Activated T-helper 1 cell treated with anti-CD3 and anti-CD28 coated beads, Interleukin-12 subunit alpha, Interleukin-12 subunit beta, Interleukin-2, Interleukin-4 antibody, amounts not matched to agents 30 ng/mL and 10 ng/mL and 1 ng/mL, durations not matched to agents 14 hours and 24 hours and 36 hours (primary cell): ENCODE measurements at places on chromosomes 7 and 10.

DNA sequence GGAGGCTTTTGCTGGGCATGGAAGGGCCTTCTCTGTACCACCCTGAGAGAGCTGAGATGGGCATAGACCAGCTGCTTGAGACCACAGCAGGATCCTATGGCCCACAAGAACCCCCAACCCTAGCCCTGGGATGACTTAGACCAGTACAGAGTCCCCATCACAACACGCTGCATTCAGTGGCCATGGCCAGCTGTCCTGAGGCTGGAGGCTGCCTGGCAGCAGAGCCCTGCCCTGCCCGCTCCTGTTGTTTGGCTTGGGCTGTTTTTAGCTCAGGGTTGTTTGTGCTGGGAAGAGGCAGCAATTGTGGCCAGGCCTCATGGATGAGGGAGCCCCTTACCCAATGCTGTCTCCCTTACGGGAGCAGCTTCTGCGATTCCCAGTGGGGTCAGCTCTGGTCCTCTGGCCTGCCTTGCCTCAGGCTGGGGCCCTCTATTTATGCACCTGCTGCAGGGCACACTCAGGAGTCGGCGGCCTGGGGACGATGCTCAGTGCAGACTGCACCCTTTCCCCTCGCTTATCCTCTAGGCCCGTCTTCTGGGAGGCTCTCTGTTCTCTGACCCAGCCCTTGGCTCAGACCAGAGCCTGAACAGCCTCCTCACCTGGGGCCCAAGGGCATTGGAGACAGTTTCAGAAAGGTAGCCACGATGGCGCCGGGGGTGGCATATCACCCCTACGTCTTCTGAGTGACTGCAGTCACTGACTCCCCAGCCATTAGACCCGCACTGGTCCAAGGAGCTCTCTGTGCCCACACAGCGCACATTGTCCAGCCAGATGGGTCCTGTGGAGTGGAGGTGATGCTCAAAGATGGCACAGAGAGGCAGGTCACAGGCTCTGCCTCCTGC lies 6.3 kb downstream of the LOXL4 start:
- DNase-seq, result no peak

GRCh38 chr7:158526531-158526930 lies 61.1 kb downstream of the PTPRN2 start:
- no peak for DNase-seq

DNA sequence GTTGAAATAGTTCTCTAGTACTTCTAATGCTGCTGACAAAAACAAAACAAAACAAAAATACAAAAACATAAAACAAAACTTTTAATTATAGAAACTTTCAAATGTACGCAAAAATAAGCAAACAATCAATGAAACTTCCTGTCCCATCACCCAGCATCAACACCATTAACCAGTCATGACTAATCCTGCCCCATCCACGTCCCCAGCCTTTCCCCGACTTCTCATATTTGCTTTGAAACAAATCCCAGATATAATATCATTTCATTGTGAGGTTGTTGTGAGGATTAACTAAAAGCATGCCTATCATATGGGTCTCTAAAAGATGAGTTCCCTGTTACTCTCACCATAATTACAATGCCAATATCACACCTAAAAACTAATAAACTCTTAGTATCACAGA lies 55.7 kb downstream of the CSTF2T start:
- DNase-seq, result no peak

DNA sequence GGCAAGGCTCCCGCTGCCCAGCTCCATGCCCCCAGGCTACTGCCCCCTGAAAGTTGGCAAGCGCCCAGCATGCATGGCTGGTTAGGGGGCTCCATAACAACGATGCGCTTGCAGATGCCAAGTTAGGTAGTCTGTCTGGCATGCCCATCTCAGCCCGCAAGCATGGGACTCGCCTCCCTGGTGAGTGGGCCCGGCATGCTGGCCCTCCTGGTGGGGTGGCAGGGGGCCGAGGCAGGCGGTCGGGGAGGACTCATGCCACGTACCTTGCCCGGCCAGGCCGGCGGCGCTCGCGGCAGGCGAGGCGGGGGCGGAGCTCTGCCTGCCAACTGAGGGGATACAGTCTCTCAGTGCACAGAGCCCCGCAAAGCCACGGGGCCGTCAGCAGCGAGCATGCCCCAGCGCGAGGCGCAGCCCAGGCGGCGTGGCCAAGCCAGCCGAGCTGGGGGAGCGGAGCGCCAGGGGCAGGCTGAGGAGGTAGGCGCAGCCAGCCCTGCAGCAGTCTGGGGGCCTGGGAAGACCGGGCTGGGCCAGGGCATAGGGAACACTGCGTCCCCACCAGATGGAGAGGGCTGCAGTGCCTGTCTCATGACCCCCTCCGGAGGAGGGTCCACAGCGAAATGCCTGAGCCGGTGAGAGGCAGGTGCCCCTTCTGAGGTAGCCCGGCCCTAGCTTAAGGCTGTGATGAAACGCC lies 28.0 kb upstream of the NDST2 start:
- DNase-seq, result no peak

GRCh38 chr7:94355454-94355853 lies 39.2 kb upstream of the COL1A2 start:
- no peak for DNase-seq

DNA sequence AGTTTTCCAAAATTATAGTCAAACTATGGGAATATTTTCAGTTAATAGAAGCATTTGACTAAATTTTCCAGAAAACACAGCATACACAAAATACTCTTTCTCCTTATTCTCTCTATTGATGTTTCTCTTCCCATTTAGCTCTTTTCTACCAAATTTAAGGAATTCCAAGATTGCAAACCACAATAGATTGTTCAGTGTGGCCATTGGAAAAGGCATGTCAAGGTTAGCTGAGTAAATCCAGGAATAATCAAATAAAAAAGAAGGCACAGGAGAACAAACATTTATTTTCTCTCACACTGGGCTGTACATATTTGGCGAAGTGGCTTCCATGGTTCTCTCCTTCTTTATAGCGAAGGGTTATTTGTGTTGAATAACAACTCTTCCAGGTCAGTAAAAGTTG lies 117.3 kb downstream of the THSD7A start:
- DNase-seq, result no peak

GRCh38 chr7:97187067-97187466 lies 69.6 kb downstream of the SDHAF3 start:
- no peak for DNase-seq

DNA sequence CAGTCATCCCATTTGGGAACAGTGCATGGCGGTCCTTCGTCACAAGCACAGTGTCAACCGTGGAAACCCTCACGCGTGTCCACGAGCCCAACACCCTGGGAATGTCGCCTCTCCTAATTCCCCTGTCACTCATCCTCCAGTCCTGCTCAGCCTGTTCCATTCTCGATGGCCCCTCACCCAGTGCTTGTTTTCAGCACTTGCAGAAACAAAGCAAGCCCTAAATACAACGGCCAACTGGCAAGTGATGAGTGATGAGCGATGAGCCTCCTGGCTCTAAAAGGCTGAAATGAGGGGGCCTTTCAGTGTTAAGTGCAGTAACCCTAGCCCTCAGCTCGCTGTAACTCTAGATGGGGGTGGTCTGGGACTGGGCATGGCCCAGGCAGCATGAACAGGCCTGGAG lies 22.6 kb downstream of the NKX2-3 start:
- no peak for DNase-seq

DNA sequence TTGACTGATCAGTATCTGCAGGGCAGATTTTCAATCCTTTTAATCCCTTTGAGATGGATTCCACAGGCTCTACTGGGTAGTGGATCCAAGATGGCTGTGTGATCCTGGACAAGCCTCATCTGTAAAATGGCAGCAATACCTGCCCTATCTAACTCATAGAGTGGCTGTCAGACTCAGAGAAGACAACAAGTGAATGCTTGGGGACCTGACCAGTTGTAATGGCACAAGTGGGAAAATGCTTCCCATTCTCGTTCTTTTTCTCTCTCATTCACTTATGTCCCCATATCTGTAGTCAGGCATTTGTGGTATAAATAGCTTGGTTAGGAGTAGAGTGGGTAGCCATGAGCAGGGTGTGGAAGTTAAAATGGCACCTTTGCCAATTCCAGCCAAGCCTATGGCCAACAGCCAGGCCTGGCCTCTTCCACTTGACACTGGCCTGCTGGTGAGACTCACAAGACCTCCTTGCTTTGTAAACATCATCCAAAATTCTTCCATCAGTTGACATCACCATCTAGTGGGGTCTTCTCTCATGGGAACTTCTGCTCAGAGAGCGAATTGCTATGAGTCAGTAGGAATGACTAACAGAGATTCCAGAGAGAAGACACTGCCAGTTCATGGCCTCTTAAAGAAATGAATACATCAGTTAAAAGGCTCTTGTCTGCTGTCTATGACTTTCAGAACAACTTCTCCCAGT lies 150.1 kb downstream of the PLPP4 start:
- no peak for DNase-seq

GRCh38 chr7:30932562-30932961 lies 20.9 kb downstream of the AQP1 start:
- no peak for DNase-seq

DNA sequence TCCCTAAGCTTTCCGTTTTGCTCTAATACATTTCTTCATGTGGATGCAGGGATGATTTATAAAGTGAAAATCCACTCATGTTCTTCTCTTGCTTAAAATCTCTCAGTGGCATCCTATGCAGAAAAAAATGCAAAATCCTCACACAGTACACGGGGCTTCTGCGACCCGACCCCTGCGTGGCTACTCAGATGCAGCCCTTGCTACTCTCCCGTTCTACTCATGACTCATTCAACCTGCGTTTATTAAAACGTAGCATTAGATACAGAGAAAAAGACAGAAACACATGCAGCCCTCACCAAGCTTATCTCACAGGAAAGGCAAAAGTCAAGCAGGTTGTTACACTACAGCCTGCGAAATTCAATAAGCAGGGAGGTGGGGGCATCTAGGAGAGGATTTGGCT lies 284.4 kb upstream of the PFKP start:
- no peak for DNase-seq

GRCh38 chr10:74518061-74518460 lies 308.3 kb upstream of the KAT6B start:
- DNase-seq, result no peak

- DNase-seq, result no peak
Measured at GRCh38 chr10:42932735-42933447, 144.0 kb upstream of the RET start.

GRCh38 chr7:32479574-32480200 lies 10.5 kb downstream of the LSM5 start:
- DNase-seq, result no peak

GRCh38 chr7:30412782-30413504 lies 65.6 kb downstream of the NOD1 start:
- no peak for DNase-seq

DNA sequence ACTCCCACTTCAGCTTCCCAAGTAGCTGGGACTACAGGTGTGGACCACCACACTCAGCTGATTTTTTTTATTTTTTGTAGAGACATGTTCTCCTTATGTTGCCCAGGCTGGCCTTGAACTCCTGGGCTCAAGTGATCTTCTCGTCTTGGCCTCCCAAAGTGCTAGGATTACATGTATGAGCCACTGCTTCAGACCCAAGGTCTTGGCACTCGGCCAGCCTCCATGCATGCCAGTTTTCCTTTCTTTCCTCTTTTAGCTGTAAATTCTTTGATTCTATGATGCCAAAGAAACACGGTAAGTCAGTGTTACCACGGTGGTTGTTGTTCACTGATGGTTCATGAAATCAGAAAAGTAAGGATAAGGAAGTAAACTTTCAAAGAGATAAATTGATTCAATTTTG lies 3.0 kb upstream of the MGAM start:
- no peak for DNase-seq

- no peak for DNase-seq
Measured at GRCh38 chr7:43114458-43114780, 2.0 kb downstream of the HECW1 start.

DNA sequence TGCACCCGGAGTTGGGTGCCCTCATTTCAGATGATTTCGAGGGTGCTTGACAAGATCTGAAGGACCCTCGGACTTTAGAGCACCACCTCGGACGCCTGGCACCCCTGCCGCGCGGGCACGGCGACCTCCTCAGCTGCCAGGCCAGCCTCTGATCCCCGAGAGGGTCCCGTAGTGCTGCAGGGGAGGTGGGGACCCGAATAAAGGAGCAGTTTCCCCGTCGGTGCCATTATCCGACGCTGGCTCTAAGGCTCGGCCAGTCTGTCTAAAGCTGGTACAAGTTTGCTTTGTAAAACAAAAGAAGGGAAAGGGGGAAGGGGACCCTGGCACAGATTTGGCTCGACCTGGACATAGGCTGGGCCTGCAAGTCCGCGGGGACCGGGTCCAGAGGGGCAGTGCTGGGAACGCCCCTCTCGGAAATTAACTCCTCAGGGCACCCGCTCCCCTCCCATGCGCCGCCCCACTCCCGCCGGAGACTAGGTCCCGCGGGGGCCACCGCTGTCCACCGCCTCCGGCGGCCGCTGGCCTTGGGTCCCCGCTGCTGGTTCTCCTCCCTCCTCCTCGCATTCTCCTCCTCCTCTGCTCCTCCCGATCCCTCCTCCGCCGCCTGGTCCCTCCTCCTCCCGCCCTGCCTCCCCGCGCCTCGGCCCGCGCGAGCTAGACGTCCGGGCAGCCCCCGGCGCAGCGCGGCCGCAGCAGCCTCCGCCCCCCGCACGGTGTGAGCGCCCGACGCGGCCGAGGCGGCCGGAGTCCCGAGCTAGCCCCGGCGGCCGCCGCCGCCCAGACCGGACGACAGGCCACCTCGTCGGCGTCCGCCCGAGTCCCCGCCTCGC lies at the start of gene EGFR:
Gene EGFR, plus strand, starts transcription at position 657 of the 830 bp plus-strand sequence. CDS start 261 bp downstream, outside the sequence.
- no peak for DNase-seq

DNA sequence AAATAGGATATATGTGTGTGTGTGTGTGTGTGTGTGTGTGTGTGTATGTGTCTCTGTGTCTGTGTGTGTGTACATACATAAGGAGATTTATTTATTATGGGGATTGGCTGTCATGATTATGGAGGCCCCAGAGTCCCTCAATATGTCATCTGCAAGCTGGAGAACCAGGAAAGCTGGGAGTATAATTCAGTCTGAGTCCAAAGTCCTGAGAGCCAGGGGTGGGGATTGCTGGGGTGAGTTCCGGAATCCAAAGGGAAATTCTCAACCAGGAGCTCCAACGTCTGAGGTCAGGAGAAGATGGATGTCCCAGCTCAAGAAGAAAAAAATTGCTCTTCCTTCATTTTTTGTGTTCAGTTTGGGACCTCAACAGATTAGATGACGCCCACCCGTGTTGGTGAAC lies 50.7 kb upstream of the PLPP4 start:
- no peak for DNase-seq

GRCh38 chr10:132612571-132613504 lies 75.3 kb downstream of the INPP5A start:
- DNase-seq, result no peak

- DNase-seq, result no peak
Measured at GRCh38 chr7:19011212-19011611, 106.2 kb downstream of the TWIST1 start.

GRCh38 chr7:2607923-2608904 lies 23.6 kb upstream of the TTYH3 start:
- no peak for DNase-seq
